Activated CD4-positive, CD25-positive, alpha-beta regulatory T cell treated with anti-CD3 and anti-CD28 coated beads, Interleukin-2, amount 50 U/mL, for 16 hours (primary cell): ENCODE measurements at places on chromosomes 1 and 21.

DNA sequence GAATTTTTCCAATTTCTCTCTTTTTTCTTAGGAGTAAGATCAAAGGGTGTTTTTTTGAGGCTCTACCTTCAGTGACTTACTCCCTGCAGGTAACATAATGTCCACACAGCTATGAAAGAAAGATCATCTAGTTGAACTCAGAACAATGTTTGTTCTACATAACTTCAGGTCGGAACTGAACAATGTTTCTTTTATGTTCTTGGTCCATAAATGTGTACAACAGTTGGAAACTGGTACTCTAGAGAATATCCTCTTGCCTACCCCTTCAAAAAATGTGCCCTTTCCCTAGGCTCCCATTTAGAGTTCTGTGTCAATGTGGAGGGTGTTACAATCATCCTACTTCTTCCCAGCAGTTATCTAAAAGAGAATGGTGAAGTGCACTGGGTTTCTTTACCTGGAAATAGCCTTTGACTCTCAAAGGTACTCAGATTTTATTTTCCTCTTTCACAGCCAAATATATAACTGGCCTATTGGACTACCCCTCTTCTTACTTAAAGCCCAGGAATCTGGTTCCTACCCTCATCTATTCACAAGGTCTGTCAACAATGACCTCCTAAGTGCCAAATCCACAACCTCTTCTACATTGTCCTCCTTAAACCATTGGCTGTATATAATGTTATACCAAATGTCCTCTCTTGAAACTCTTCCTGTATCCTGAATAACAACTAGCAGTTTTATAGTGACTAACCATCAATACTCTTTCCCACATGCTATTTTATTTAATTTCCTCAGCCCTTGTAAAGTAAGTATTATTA is 42.3 kb downstream of the CD58 start:
- no peak for DNase-seq

DNA sequence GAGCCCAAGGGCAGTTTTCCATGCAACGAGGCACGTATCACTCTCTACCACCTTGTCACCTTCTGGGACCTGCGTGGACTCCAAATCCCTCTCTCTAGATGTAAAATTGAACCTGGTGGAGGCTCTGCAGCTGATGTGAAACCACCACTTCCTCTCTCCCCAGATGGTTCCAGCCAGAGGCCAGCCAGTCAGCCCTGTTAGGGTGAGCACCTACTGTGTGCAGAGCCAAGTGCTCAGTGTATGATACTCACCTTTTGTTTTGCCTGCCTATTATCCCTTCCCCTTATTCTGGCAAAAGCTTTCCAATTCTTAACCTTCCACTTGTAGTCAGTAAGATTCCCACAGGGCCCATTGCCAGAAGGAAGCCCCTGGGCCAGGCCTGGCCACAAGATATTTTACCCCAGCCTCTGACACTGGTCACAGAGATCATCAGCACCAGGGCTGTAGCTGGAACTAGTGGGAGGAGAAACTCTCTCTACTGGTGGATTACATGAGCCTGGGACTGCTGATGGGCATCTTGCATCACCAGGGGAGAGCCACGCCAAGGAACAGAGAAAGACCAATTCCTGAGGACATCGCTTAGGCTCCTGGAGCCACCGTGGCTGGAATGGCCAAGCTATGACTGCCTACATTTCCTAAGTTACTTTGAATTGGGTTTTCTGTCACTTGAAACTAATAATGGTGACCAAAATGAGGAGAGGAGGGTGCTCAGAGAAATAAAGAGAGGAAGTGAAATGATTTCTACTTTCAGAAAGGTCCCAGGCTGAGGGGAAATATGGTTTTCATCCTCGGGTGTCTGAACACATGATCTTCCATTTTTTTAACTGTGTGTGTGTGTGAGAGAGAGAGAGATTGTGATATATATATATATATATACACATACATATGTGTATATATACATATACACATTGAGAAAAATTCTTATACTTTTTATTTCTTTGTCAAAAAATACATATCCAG is 26.6 kb upstream of the RD3 start:
- DNase-seq: no peak

GRCh38 chr1:244647819-244648218 is 5.1 kb upstream of the DESI2 start:
- DNase-seq: no peak

DNA sequence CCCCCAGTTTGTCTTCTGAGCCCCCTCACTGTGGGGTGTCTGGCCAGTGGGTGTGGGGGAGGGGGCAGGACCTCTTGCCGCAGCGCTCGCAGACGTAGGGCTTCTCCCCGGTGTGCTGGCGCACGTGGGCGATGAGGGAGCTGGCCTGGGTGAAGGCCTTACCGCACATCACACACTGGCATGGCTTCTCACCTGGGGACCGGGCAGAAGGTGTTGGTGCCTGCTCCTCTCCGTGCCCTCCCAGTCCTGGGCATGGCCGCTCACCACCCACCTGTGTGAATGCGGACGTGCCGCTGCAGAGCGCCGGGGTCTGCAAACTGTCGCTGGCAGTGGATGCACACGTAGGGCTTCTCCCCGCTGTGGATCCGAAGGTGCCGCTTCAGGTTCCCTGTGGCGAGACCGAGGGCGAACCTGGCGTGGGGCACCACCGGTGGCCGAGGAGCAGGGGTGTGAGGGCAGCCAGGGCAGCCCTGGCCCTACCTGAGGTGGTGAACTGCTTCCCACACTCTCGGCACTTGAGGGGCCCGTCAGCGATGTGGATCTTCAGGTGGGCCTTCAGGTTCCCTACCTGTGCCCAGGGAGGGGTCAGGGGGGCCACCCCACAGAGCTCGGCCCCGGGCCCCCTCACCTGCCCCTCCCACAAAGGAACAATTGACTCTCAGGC is 32.4 kb downstream of the ZBTB17 start:
- no peak for DNase-seq

- no peak for DNase-seq
These were observed 850 bp downstream of the SESN2 start for GRCh38 chr1:28259934-28260802.

DNA sequence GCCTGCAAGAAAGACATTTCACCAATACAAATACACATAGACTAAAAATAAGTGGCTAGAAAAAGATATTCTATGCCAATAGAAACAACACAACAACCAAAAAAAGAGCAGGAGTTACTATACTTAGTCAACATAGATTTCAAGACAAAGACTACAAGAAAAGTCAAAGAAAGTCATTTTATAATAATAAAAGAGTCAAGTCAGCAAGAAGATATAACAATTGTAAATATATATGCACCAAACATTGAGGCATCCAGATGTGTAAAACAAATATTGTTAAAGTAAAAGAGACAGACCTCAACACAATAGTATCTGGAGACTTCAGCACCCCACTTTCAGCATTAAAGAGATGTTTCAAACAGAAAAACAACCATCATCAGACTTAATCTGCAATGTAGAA is 104.6 kb downstream of the AMY1C start:
- DNase-seq: no peak

DNA sequence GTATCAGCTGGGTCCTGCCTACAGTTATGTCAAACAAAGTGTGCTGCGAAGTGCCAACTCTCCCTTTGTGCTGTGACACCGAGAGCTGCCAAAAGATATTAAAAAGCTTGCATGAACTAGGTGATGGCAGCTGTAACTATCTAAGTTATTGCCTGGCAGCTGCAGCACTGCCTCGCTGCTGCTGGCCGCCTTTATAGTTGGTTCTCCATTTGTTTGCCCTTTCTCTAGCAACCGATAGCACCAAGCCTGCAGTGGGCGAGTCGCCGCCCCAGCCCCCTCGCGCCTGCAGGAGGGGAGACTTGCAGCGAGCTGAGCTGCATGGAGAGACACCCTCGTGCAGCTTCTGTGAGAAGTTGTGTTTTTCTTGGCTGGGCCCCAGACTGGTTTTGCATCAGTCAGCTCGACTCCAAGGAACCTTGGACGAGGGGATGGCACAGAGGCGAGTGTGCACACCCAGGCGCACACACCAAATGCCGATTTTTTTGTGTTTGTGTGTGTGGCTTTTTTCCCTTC is 330.6 kb downstream of the RPS6KC1 start:
- DNase-seq: no peak

DNA sequence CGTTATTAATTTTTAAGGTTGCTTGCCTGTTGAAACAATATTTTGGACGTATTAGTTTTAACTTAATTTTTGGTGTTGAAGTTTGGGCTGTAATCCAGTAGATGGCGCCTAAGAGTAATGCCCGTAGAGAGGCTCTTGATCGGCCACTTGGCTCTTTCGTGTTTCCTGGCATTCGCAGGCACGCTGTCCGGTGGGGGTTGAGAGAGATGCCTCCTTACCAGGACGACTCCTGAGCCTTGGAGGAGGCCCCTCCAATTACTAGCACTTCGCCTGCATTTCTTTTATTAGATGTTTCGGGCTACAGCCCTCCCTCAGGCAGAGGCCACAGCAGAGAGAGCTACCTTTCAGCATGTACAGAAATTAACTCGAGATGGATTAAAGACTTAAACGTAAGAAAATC is 12.0 kb downstream of the OR2M4 start:
- no peak for DNase-seq

- no peak for DNase-seq
These were observed 5.5 kb upstream of the ILDR2 start for GRCh38 chr1:166980818-166981217.

DNA sequence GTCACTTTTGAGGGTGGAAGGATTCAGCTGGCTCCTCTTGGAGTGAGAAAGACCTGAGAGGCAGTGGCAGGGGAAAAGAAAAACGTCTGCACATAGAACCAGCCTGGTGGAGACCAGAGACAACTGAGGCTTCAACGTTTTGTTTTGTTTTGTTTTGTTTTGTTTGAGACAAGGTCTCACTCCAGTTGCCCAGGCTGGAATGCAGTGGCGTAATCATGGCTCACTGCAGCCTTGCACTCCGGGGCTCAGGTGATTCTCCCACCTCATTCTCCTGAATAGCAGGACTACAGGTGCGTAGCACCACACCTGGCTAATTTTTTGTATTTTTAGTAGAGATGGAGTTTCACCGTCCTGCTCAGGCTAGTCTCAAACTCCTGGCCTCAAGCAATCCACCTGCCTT is 12.3 kb downstream of the SHISAL2A start:
- DNase-seq: no peak

- no peak for DNase-seq
These were observed 14.9 kb upstream of the NUP133 start for GRCh38 chr1:229523052-229523451.

GRCh38 chr1:101346419-101346818 is 109.6 kb downstream of the S1PR1 start:
- DNase-seq: no peak

DNA sequence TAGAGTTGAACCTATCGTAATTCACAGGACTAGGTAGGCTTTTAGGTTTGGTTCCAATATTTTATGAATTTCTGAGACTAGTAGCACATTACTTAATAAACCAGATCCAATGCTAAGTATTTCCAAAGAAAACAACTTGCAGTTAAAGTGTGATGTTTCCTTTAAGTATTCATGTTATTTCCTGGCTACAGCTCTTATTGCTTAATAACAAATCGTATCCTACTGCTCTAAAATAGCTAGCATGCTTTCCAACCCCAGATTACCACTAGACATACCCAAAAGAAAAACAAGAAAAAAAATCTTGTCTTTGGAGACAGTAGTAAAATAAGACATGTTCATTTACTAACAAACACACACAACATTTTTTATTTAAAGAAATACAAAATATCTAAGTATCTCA is 898 bp downstream of the KRTAP27-1 start:
- DNase-seq: no peak

- DNase-seq: no peak
These were observed 50.2 kb upstream of the DISP3 start for GRCh38 chr1:11428789-11429188.

DNA sequence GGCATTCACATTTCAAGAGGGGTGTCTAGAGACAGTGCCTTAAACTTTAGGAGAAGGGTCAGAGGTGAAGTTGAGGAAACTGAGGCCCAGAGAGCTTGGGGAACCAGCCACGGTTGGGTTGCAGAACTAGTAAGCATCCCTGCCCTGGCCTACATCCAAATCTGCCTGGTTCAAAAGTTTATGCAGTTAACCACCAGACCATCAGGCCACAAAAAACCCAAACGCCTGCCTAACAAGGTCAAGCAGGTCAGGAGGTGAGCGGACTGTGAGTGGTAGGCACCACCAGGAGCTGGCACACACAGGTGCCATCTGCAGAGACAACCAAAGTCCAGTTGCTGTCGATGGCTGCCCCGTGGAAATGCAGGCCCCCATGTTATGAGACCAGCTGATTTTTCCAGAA is 51.2 kb downstream of the FBXO2 start:
- DNase-seq: no peak

- no peak for DNase-seq
These were observed 34.5 kb downstream of the CTNNBIP1 start for GRCh38 chr1:9875636-9876000.

- no peak for DNase-seq
These were observed 68.7 kb downstream of the MORN1 start for GRCh38 chr1:2322581-2323211.

- no peak for DNase-seq
These were observed 124.6 kb upstream of the CXADR start for GRCh38 chr21:17388226-17388625.
